Cardiac fibroblast (primary cell): ENCODE measurements at places on chromosomes 3 and 15.

DNA sequence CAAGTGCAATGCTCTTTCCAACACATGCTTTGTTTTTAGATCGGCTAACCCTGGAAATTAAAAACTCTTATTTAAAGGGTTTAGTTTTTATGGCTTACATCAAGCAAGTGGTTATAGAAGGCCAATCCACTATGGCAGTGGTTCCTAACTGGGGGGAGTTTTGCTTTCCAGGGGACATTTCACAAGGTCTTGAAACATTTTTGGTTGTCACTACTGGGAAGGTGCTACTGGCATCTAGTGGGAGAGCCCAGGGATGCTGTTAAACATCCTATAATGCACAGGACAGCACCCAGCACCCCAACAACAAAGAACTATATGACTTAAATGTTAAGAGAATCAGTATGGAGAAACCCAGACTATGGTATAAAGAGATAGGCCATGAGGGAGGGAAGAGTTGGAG, 439.0 kb downstream of the NTRK3 start:
- DNase-seq: peak; percentile 35

GRCh38 chr15:78565951-78566774, 843 bp downstream of the CHRNA5 start:
- DNase-seq: peak; percentile 13

DNA sequence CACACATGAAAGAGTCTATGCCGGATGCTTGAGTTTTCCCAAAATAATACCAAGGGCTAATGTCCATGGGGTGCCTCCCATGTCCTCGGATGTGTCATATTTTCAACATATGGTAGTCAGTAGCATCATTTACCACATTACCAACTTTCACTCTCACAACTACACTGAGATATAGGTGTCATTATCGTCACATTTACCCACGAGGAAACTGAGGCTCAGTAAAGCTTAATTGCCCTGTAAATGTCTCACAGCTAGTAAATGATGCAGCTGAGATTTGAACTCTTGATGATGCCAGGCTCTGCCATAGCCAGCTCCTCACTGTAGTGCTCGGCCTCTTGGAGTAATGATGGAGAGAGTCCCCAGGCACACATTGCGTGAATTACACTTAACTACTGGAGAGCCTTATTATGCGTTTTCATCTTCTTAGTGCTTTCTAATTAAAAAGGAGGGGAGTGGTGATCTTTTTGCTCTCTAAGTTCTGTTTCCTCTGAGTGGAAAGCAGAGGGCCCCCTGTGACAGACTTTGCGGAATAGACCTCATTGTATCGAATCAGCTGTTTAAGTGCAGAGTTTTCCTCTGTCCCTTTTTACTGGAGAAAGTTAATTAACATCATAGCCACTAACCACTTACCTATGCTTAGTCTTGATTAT, 142.0 kb upstream of the SLCO3A1 start:
- DNase-seq: no peak

DNA sequence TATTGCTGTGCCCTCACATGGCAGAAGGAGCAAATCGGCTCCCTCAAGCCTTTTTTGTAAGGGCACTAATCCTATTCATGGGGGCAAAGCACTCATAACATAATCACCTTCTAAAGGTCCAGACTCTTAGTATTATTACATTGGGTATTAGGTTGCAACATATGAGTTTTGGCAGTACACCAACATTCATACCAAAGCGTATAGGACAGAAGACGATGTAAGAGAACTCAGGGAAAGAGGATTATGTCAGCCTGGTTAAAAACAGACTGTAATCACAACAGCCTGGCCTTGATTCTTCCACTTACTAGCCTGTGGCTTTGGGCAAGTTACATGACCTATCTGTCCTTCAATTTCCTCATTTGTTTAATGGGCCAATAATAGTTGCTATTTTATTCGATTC, 828.5 kb upstream of the NECTIN3 start:
- DNase-seq: peak; percentile 74

- no peak for DNase-seq
Measured at GRCh38 chr15:68874788-68875187, 54.1 kb upstream of the ANP32A start.
